ENCODE measurements at places on chromosomes 11 and 22.

GRCh38 chr11:44403176-44403575 is 93.2 kb upstream of the ALX4 start:
- DNase-seq, result no peak

GRCh38 chr11:59769111-59769510 is 13.9 kb downstream of the STX3 start:
- DNase-seq, result no peak

DNA sequence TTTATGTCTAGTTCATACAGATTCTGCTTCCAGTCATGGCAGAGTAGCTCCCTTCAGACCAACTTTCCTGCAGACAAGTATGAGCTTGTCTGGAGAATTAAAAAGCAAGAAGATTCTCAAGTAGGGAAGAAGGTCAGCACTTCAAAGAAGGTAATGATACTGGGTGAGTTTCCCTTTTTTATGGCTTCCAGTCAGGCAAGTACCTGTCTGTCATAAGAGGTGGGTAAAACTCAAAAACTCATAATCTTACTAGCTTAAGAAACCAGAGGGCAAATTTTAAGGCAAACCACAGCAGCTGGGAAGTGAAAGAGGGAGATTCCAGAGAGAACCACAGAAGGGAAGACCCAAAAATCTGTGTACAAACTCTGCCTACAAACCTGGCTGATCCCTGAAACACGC is 54.2 kb downstream of the DENND5A start:
- DNase-seq, result no peak

DNA sequence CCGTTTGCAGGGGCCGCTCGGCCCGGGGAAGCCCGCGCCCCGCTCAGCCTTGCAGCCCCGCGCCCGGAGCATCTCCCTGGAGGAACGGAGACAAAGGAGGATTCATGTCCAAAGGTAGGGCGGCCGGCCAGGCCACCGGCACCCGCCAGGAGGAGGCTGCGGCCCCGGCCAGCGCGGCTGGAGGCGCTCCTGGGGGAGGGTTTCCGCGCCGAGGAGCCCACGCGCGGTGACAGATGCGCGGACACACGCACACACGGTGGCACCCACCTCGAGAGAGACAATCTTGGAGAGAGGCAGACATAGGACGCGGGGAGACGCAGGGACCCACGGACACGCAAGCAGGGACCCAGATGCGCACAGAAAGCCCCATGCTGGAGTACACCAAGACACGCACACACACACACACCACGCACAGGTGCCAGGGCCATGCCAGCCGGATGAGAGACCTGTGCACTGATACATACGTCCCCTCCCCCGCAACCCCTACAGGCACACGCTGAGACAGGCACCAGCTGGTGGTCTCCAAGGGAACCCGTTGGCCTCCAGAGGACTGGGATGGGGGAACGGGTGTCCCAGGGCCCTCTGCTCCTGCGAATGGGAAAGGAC is 7.8 kb downstream of the SEPTIN3 start:
- DNase-seq, result peak; percentile 17

DNA sequence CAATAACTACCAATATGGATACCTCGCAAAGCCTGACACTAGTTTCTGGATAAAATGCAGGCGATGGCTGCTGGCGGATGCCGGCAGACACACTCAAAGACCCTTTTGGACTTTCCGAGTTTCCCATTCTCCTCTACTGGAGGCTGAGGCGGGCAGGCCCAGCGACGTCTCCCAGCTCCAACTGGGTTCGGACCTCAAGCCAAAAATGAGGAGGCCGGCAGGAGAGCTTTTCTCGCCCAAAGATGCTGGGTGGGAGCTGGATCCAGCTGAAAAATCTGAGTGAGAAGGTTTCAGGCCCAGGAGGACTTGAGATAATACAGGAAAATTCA is 428 bp upstream of the FEZ1 start:
- DNase-seq, result no peak

GRCh38 chr11:11122749-11123148 is 230.3 kb downstream of the CSNK2A3 start:
- no peak for DNase-seq

- no peak for DNase-seq
These were observed 14.6 kb downstream of the SUN2 start for GRCh38 chr22:38741166-38741565.

DNA sequence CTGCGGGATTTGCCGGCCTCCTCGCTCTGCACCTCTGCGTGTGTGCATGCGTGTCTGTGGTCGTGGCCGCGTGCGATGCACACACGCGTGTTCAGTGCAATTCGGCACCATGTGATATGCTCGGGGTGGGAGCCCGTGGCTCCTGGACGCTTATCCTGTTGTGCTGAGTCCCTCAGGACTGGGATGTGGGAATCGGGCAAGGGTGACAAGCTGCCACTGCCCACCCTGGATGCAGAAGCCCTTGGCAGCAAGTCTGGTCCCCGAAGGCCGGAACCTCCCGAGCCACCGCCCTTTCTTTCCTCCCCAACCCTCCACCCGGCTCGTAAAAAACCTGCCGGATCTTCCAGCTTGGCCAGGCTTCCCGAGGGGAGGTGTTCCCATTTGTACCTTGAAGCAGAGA is 128.2 kb downstream of the PHF21B start:
- DNase-seq, result no peak

- no peak for DNase-seq
These were observed 10.9 kb downstream of the ASCL2 start for GRCh38 chr11:2259466-2259830.
